Neural crest cell (in vitro differentiated cells): ENCODE measurements at places on chromosomes 5 and 9.

DNA sequence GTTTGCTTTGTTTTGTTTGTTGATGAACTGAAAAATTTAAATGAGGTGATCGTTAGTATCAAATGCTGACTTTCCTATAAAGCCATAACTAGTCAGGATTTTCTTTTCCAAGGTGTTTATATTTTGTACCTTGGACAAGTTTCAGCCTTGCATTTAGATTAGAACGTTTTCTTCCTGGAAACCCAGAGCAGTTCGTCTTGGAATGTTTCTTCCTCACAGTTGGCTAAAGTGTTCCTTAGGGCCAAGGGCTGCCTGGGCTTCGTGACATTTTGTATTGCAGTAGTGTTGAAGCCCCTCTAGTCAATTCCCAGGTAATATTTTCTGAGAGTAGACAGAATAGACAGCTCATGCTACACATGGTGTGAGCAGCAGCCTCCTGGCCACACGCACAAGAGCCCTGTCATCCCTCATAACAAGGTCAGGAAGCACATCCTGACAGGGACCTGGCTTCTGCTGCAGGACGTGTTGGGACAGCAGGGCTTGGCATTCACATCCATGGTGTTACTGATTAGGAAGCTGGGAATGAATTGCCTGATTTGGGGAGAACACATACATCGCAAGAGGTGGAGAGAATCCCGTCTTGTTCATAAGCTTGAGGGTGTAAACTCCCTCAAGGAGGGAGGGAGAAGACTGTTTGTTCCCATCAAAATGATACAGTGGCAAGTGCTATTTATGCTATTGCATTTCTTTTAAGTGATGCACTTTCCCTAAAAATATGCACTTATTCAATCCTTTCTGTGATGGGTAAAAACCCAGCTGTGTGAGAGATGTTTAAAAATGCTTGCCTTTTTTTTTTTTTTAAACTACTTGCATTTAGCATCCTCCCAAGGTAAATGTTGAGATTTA lies 31.7 kb downstream of the FUBP3 start:
- H3K36me3 ChIP-seq: peaks cover 8% of the 10 kb centered on the region
- H3K27ac ChIP-seq: no peak overlapping the region
- DNase-seq: no peak
- no peaks in the 10 kb centered on the region for H3K27me3 ChIP-seq

DNA sequence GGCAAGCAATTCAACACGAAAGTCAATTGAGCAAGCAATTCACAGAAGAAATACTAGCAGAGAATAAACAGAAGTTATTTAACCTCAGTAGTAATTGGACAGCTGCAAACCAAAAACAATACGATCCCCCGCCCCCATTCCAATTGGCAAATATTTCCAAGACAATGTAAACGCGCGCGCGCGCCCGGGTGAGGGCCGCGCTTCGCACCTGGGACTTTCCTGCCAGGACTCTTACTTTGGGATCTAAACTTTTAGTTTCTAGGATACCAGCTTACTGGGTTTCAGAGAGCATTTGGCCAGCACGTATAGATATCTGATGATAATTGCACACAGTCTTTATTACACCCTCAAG lies 8.6 kb downstream of the RUFY1 start:
- peak overlapping the region; percentile 91 for H3K27ac ChIP-seq
- no peak for DNase-seq
- peaks cover 14% of the 10 kb centered on the region for H3K36me3 ChIP-seq
- H3K27me3 ChIP-seq: no peaks in the 10 kb centered on the region
- peaks cover 30% of the 10 kb centered on the region for H3K4me1 ChIP-seq

DNA sequence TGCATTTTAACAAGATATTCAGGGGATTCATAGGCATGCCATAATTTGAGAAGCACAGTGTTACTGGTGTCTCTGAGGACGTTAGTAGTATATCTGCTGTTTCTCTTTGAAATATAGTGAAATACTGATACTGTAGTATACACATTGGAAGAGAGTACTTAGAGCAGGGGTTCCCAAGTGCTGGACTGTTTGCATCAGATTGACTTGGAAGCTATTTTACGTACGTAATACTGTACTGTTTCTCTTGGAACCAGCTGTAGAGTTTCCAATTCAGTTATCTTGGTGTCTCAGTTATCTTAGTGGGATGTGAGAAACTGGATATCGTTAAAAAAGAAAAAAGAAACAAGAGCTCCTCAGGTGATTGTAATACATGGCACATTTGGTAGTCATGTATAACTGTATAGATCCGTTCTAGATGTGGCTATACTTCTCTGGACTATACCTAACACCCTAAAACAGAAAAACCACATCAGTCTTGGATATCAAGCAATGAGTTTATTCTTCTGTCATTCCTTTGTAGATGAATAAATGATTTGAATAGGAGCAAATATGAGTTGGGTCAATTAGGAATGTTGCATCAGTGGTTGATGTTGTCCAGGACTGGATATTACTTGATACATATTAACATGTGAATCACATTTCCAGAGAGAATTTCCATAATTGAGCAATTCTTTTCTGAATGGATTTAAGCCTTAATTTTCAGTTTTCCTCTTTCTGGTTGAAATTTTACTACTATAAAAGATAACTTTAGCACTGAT lies 33.4 kb downstream of the PRRC1 start:
- no peaks in the 10 kb centered on the region for H3K27me3 ChIP-seq
- H3K4me3 ChIP-seq: no peak overlapping the region
- H3K27ac ChIP-seq: no peak overlapping the region
- peaks cover 19% of the 10 kb centered on the region for H3K36me3 ChIP-seq
- H3K4me1 ChIP-seq: peaks cover 5% of the 10 kb centered on the region

- no peaks in the 10 kb centered on the region for H3K27me3 ChIP-seq
- H3K4me3 ChIP-seq: no peak overlapping the region
- no peak for DNase-seq
- peaks cover 2% of the 10 kb centered on the region for H3K36me3 ChIP-seq
- H3K4me1 ChIP-seq: peaks cover 13% of the 10 kb centered on the region
- H3K27ac ChIP-seq: no peak overlapping the region
Observed at GRCh38 chr5:117665121-117665520, 1090.5 kb upstream of the SEMA6A start.

- peaks cover 20% of the 10 kb centered on the region for H3K4me1 ChIP-seq
- DNase-seq: no peak
- peaks cover 65% of the 10 kb centered on the region for H3K27me3 ChIP-seq
- no peak overlapping the region for H3K27ac ChIP-seq
- H3K36me3 ChIP-seq: no peaks in the 10 kb centered on the region
- H3K4me3 ChIP-seq: no peak overlapping the region
Observed at GRCh38 chr9:97924386-97924785, 2.1 kb upstream of the TRMO start.

DNA sequence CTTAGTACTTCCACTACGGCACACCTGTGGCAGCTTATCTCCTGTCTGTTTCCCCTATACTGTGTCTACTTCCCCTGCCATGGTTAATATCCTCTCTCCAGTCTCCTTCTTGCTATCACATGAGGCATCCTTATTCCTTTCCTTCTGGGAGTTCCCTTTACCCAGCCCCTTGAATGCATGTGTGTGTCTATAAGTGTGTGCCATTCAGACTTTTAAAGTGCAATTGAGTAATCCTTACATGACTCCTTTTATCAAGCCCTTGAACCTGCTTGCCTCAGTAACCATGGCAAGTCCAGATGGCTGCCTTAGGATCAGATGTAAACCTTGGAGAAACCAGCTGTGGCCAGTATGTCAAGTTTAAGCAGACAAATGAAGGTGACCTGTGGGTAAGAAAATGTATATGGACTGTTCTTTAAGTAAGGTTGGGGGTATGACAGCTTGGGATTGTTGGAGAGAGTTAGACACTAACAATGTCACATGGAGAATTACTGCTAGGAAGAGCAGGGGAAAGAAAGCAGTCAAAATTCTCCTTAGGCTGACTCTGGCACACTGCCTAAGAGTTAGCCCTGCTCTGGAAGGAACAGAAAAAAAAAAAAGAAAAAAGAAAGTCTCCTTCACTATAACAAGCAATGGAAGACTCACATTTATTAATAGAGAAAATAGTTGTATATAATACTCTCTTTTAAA lies 142.1 kb downstream of the HINT1 start:
- peaks cover under 1% of the 10 kb centered on the region for H3K27me3 ChIP-seq
- H3K4me1 ChIP-seq: no peaks in the 10 kb centered on the region
- H3K27ac ChIP-seq: no peak overlapping the region

GRCh38 chr5:40206030-40206429 lies 473.7 kb upstream of the PTGER4 start:
- H3K4me3 ChIP-seq: no peak overlapping the region
- no peak for DNase-seq
- no peaks in the 10 kb centered on the region for H3K4me1 ChIP-seq
- no peak overlapping the region for H3K27ac ChIP-seq
- H3K27me3 ChIP-seq: no peaks in the 10 kb centered on the region

DNA sequence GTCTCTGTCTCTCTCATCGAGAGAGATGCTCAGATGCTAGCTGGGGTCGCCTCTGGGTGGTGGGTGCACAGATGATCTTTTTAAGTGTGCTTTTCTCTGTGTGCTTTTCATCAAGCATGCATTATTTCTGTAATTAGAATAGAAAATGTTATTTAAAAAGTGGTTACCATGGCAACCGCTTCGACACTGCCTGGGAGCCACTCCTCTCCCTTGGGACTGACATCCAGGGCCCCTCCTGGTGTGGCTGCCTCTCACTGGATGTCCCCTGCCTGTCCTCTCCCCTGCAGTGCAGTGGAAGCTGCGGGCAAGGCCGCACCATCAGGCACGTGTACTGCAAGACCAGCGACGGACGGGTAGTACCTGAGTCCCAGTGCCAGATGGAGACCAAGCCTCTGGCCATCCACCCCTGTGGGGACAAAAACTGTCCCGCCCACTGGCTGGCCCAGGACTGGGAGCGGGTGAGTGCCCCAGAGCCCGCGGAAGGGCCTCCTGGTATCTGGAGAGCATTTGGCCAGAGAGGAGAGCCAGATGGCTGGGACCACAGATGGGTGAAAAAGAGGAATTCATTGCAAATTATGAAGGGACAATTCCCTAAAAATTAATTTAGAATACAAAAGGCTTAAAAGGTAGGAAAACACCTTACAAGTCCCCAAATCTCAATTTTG lies 34.7 kb downstream of the ADAMTSL2 start:
- H3K36me3 ChIP-seq: no peaks in the 10 kb centered on the region
- no peak for DNase-seq
- H3K4me1 ChIP-seq: peaks cover 8% of the 10 kb centered on the region
- no peak overlapping the region for H3K27ac ChIP-seq
